ENCODE measurements at places on chromosomes 7 and 10. TPM values are rescaled to one million over a fixed set of nuclear protein-coding genes. Genes with fewer than 3 reads are reported as not detected.

The ELMO1 gene
- polyA plus RNA-seq, result 98.3 TPM

The PCGF5 gene
- 17.1 TPM for polyA plus RNA-seq

The SKIDA1 gene
- 4.9 TPM for polyA plus RNA-seq

The DMBT1 gene
- polyA plus RNA-seq, result 0.16 TPM

The MMP21 gene
- polyA plus RNA-seq, result 0.17 TPM

Data from spinal cord (tissue), 10 donors.